ENCODE measurements at places on chromosomes 2 and 18.

- DNase-seq, result no peak
Observed at GRCh38 chr2:72133721-72134407, 13.8 kb downstream of the CYP26B1 start.

DNA sequence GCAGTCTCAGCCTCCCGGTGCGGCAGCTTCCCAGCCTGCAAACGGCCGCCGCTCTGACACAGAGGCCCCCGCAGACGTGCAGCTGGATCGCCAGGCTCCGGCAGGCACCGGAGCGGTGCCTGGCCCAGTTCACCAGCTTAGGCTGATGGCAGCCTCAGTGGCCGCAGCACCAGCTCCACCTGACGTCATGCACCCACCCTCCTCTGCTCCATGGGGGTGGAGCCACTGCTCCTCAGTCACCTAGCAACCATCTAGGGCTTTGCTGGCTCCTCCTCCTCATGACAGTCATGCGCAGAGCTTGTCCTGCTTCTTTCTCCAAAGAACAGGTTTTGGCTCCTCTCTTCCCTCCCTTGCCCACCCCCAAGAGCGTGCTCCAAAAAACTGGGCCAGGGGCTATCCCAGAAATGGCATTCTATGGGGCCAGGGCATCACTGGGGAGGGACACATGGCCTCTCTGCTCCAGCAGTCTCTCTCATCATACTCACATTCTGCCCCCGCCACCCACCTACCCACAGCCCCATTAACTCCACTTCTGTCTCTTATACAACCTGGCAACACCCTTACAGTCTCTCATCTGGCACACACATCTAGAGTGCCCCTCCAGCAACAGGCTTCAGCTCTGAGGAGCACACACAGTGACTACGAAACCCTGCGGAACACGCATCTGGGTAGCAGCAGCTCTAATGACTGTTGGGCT, 5.5 kb downstream of the DCTN1 start:
- peak; percentile 75 for DNase-seq

- DNase-seq, result no peak
Observed at GRCh38 chr18:75246721-75247610, 36.4 kb downstream of the TSHZ1 start.

DNA sequence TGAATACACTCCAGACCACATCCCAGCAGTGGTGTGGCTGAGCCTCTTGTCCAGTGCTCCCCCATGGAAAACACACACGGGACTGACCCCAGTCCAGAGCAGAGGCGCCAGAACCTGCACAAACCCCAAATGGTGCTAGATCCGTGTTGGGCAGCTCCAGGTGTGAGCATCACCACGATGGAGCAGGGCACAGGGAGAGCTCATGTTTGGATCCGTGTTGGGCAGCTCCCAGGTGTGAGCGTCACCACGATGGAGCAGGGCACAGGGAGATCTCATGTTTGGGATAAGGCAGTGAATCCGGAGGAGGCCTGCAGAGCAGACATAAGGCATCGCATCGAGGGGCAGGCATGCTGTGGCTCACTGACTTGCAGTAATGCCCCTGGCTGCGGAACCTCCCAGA, 460.0 kb upstream of the MYT1L start:
- no peak for DNase-seq

- DNase-seq, result no peak
Observed at GRCh38 chr2:48114256-48114655, 208.0 kb upstream of the FBXO11 start.

DNA sequence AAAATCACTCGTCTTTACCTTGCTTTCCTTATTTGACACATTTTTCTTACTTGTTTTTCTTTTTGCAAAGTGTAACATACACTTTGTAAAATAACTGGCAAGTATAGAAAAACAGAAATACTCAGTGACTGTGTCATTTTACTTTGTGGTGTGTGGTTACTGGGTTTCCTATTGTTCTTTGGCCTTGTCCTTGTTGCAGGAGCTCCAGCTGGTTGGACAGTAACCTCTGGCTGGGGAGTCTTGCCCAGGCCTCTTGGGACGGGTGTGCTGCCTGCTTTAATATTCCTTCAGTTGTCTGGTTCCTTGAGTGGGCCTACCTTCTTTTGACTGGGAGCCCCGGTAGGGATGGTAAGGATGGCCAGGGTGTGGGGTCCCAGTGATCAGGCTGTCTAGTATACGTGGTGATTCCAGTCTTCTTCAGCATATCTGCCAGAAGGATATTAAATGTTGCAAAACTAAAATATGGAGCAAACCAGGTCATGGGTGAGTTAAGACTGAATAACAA, 53.8 kb downstream of the RNF144A start:
- DNase-seq, result no peak

DNA sequence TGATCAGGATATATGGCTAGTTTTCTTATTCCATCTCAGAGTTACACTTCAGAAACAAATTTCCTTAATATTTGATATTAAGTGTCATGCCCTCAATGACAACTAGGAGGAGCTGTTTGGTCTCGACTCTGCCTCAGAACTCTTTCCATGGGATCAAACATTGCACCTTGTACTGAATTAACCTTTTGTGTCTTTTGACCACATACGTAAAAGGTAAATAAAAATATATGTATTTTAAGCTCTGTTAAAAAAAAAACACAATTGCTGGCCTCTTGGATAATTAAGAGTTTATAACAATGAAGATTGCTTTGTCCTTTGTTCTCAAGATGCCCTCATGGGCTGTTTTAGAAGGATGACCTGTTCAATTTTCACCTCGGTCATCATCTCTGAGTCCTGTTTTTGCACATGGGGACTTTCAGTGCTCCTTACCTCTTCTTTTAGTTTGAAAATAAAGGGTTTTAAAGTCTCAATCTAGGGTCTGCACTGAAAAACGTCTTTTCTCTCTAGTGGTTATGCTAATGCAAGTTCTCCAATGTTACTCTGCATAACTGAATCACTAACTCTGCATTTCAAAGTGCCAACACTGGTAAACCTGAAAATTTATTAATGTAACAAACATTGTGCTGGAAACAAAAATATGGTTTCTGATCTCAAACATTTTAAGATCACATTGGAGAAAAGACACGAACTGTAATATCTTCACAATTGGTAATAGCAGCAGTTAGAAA, 18.8 kb upstream of the FN1 start:
- no peak for DNase-seq

DNA sequence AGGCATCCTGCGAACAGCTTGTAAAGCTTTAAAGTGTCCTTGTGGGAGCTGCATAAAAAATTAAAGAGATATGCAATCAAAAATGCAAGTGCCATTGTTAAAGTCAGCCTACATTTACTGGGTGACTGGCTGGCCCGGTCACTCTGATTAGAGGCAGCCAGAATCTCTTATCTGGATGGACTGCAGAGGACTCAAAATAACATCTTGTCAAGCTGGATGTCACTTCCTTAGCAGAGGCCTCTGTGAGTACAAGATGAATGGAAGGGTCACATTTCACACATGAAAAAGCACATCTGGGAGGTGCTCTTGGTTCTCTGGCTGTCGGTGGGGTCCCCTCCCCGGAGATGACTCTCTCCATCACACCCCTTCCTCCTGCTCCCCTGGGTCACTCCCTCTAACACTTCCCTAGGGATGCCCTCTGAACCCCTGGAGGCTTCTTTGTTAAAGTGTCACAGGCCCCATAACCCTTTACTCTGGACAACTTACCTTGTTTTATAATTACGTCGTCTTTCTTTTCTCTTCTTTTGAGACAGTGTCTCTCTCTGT, 122.1 kb downstream of the SH3BP4 start:
- DNase-seq, result no peak

DNA sequence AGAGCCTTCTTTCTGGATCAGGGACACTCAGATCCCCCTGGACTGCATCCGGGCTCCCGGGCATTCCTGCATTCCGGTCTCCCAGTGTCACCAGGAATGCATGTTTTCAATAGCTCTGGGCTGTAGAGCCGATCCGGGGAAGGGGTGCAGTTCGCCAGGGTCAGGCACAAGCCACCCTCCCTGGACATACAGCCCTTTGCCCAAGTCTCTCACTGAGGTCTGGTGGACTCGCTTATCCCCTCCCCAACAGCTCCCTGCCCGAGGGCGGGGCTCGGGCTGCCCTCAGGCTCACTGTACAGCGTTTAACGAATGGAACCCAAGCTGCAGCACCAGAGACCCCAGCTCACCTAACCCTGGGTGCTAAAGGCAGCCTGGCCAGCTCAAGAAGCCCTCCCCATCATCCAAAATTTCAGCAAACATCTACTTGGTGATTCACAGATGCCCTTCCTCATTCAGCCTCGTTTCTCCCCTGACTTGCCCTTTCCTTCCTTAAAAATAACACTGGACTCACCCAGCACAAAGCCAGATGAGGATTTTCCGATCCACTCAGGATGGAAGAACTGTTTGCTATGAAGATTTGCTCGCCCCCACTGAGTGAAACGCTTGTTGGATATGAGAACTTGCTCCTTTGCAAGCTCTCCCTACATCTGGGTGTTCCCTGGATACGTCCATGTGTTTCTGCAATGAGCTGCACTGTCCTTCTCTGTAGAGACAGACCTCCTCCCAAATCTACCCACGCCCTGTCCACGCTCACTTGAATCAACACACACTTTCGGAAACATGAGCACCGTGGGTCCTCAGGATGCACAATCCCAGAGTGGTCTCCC, 58.1 kb downstream of the PXDN start:
- DNase-seq, result no peak

DNA sequence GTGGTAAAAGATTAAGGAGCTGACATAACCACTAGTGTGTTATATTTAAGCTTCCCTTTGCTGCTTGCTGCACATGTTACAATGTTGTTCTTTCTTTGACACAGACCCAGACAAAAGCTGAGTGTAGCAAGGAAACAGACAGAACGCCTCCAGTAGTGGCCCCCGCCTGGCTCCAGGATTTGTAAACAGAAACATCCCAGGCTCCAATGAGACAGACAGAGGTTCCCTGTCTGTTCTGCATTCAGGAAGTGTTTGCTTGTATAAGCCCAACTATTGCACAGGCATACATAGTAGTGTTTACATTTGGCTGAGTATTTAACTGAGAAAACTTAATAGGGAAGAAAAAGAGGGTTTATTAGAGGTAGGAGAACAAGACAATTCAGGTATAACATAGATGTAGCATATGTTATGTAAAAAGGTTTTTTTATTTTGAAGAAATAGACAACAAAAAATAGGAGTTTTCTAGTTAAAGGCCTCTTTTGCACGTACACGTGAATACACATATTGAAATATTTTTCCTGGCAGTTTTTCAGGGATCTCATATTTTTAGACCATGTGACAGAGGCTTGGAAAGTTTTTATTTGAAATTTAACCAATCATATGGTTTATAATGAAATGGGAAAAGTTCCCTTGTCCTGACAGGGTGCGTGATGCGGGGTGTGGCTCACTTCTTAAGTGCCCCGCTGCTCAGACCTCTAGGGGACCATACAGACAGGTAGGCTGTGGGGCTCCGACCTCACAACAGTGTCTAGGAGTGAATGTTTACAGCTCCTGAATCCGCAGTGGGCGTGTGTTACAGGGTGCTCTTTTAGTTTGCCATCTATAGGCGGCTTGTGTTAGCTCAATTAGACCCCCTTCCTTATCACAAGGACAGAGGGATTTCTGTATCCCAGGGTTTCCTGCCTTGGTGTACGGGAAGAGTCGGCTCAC, 118.4 kb downstream of the BMPR2 start:
- DNase-seq, result peak; percentile 17

DNA sequence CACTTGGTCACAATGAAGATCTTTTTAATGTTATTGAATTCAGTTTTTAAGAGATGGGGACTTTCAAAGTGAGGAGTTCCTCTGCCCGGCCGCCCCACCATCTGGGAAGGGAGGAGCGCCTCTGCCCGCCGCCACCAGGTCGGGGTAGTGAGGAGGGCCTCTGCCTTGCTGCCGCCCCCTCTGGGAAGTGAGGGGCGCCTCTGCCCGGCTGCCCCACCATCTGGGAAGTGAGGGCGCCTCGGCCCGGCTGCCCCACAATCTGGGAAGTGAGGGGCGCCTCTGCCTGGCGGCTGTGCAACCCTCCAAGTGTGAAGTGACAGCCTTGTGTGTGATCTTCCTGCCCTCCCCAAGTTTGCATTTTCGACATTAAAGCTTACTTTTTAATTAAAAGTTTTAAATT, 899.3 kb downstream of the TRIB2 start:
- no peak for DNase-seq

- DNase-seq, result no peak
Observed at GRCh38 chr2:238811293-238811692, 36.6 kb upstream of the TWIST2 start.

- DNase-seq, result no peak
Observed at GRCh38 chr2:64420677-64421076, 33.3 kb upstream of the LGALSL start.

DNA sequence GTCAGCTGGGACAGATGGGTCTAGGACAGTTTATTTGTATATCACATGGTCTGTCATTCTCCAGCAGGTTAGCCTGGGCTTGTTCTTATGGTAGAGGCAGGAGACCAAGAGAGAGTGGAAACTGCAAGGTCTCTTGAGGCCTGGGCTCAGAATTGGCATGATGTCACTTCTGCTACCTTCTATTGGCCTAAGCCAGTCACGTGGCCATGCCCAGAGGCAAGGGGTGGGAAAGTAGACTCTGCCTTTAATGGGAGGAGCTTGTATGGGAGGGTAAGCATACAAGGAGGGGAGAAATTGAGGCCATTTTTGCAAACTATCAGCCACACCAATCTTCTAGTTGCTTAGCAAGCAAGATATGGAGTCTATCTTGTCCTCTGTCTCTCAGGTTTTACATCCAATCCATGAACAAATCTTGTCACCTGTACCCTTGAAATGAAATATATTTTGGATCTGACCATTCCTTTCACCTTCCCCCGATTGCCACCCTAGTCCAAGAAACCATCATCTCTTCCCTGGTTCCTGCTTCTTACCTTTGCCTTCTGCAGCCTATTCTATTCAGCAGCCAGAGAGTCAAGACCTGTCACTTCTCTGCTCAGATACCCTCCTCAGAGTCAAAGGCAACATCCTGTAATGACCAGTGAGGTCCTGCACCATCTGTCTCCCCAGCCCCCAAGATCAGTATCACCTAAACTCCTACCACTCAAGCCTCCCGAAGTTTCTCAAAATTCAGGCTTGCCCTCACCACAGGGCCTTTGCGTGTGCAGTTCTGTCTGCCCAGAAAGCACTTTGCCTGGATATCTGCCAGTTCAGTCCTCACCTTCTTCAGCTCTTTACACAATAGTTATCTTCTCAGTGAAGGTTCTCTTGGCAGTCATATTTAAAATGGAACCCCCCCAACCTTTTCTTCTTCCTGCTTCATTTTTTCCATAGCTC, 240.0 kb downstream of the LOXHD1 start:
- no peak for DNase-seq

DNA sequence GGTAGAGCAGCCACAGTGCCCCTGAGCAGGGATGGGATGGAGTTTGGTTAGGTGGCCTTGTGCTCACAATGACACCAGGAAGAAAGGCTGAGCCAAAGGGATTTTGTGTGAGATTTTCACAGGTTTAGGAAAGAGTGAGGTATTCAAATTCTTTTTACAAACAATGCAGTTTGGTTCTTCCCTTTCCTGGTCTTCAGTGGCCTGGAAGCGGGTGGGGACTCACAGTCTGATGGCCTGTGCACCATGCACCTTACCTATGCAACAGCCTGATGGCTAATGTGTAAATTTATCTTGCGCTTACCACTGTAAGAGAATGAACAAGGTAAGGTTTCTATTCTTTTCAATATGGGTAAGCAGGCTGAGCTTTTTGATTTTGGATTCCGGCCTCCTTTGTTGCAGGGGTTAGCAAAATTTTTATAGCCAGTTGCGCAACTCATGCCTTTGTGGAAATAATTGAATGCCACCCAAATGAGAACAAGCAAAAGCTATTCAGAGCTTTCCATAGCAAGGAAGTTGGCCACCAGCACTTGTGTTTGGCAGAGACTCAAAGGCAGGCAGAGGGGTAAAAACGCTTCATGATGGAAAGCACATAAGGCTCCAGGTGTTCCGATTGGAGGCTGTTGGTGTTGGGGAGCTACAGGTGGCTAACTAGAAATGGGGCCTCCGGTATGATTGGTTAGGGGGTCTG, 23.8 kb upstream of the IL1R2 start:
- no peak for DNase-seq
